Activated CD8-positive, alpha-beta memory T cell treated with anti-CD3 and anti-CD28 coated beads, Interleukin-2, amount 10 ng/mL, durations not matched to agents 7 days and 5 days (primary cell): ENCODE measurements at places on chromosomes 11 and 22. TPM values are rescaled to one million over a fixed set of nuclear protein-coding genes. Genes with fewer than 3 reads are reported as not detected.

The GAL3ST3 gene
- not detected for total RNA-seq

DNA sequence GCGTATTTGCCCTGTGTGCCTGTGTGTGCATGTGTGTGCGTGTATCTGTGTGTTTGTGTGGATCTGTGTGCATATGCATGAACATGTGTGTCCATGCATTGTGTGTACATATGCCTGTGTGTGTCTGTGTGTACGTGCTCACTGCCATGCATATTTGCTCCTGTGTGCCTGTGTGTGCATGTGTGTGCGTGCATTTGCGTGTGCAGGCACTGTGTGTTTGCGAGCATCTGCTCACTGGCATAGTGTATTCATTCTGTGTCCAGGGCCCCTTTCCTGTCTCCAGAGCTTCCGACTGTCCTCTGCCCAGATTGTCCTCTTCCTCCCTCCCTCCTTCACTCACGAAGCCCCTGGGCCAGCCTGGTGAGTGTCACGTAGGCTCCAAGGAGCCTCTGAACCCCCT lies 5.8 kb downstream of the EMID1 start:
- H3K27ac ChIP-seq, result no peak overlapping the region

DNA sequence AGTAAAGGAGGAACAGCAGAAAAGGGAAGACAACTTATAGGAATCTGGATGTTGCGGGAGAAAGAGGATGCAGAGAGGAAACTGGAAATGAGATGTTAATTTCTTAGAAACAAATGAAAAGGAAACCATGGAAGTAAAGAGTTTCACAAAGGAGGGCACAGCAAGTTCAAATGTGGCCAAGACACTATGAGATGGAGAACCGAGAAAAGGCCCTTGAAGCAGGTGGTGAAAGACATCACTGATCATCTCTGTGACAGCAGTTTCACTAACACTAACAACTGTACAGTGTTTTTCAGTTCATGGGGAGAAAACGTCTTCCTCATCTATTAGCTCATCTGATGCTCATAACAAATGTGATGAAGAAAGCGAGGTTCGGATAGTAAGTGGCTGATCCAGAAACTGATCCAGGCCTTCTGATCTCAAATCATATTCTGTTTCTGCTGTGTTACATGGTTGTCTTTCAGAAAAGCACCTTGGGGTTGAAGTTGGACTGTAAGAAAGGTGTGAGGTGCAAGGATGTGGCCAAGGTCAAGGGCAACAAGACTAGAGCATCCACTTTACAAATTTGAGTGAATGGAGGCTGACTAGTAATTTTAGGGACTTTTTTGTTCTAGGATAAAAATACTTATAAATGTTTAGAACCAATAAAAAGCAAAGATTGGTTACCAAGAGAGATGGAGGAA lies 492.1 kb upstream of the CADM1 start:
- H3K4me3 ChIP-seq, result no peak overlapping the region
- DNase-seq, result no peak
- no peaks in the 10 kb centered on the region for H3K4me1 ChIP-seq

- DNase-seq, result no peak
- H3K36me3 ChIP-seq, result peaks cover 3% of the 10 kb centered on the region
- no peak overlapping the region for H3K4me3 ChIP-seq
- H3K27ac ChIP-seq, result no peak overlapping the region
Measured at GRCh38 chr22:29478326-29479276, 1.4 kb upstream of the NEFH start.

- H3K4me1 ChIP-seq, result peaks cover 5% of the 10 kb centered on the region
- no peak overlapping the region for H3K4me3 ChIP-seq
- H3K27ac ChIP-seq, result no peak overlapping the region
- DNase-seq, result no peak
Measured at GRCh38 chr11:129419386-129419785, 43.7 kb downstream of the BARX2 start.
